Fibroblast of mammary gland (primary cell): ENCODE measurements at places on chromosomes 7 and 10.

GRCh38 chr7:157809863-157810851, 473.4 kb downstream of the DNAJB6 start:
- DNase-seq = no peak

DNA sequence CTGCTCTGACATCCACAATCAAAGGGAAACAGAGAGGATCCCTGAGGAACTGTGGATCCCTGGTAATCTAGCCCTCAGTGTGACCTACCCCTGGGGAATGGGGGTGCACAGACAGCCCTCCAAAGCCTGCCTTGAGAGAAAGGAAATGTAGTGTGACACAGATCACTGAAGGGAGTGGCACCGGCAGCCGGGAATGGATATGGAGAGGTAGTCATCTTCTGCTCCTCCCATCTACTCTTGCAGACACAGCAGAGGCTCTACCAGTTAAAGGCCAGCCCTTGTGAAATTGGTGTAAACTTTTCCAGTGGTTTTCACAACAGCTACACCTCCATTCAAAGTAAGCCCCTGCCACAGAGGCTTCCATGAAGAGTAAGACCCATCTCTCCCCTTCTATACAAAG, 144.4 kb downstream of the PCDH15 start:
- DNase-seq = no peak

DNA sequence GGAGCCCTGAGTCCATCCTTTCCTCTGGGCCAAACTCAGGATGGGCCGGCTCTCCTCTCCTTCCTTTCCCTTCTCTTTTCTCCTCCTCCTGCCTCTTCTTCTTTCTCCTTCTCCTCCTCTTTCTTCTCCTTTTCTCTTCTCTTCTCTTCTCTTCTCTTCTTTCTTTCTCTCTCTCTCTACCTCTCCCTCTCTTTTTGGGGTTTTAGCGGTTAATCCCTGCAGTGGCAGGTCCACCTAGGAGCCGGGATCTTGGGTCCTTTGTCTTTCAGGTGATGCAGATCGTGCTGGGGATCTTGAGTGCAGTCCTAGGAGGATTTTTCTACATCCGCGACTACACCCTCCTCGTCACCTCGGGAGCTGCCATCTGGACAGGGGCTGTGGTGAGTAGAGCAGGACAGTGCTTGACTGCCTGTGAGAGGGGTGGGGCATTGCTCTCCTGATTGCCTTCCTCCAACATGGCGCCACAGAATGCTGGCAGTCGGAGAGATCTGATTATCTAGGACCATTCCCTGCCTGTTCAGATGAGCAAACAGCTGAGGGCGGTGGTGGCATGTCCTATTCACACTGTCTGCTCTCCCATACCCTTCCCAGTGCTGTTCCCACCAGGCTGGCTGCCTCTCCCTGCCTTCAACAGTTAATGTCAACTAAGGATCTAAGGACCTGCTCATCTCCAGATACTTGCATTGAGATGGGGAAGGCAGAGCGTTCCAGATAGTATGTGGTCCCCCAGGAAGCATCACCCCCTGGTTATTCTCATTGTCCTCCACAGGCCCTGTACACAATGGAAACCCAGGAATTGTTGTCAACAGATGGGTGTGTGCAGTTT, 1.6 kb downstream of the TMEM176A start:
- DNase-seq = no peak

DNA sequence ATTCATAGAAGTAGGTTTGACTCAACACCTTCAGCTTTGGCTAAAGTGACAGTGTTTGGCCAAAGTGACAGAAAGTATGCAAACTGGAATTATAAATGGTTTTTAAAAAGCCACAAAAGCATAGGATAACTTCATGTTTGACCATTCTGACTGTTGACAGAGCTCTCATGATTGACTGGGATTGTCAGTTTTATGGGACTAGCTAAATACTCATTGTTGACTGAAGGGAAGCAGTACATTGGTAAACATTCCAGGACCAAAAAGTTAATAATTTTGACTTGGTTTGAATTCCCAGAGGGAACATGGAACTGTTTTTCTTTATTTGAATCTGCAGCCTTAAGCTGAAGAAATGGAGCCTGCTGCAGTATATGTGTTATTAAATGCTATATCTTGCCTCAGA, 84.6 kb upstream of the STEAP4 start:
- DNase-seq = no peak

DNA sequence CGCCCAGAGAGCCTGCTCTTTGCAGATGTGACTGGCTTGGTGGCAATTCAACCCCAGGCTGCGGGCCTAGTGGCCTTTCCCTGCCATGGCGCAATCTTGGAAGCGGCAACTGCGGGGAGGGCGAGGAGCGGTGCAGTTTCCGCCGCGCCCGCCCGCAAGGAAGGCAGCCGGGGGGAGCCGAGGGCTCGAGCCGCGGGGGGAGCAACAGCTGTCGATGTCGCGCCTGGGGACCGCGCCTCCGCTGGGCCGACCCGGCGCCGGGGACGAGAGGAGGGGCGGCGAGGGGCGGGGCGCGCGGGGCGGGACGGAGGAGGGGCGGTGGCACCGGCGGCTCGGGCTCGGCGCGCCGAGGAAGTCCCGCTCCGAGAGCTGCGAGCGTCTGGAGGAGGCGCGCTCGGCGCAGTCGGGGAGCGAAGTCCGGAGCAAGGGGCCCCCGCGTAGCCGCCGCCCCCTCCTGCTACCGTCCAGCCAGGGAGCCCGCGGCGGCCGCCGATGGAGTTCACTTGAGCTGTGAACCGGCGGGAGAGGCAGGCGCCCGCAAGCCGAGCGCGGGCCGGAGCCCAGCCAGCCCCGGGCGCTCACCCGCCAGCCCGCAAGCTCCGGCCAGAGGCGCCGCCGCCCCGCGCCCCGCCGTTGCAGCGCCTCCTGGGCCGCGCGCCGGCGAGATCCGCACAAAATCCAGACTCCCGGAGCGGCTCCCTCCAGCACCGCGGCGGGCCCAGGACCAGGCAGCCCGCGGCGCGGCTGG, 438.1 kb upstream of the GALNT17 start:
- DNase-seq = peak; percentile 46

GRCh38 chr7:75977743-75978142, 16.7 kb downstream of the TMEM120A start:
- DNase-seq = peak; percentile 87

DNA sequence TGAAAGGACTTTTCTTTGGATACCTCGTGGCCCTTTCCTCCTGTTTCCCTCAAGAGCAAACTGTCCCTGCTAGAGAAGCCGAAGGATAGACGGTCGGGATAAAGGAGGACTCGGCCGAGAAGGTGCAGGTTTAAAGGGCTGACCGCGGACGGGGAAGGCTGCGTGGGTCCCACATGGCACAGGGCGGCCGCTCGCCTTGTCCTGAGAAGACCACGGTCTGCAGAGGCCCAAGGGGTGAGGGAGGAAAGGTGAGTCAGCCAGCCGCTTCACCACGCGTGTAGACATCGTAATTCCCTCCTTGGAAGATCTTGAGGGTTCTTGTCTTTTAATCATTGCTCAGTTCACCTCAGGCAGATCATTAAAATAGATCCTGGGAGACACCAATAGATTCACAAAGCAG, 253.8 kb downstream of the DPP6 start:
- DNase-seq = no peak

- no peak for DNase-seq
These were observed 165.0 kb upstream of the HDAC9 start for GRCh38 chr7:18330548-18330947.

- DNase-seq = no peak
These were observed 220.2 kb downstream of the ARHGAP12 start for GRCh38 chr10:31708474-31708873.

GRCh38 chr7:141571059-141571458, 19.8 kb downstream of the AGK start:
- DNase-seq = peak; percentile 8

GRCh38 chr7:130349911-130350782, 5.5 kb downstream of the CPA5 start:
- DNase-seq = peak; percentile 48

GRCh38 chr10:102113956-102114857, 6.0 kb downstream of the LDB1 start:
- no peak for DNase-seq

- DNase-seq = no peak
These were observed 15.5 kb upstream of the GDI2 start for GRCh38 chr10:5828725-5829124.

GRCh38 chr7:92631067-92631849, 41.1 kb upstream of the FAM133B start:
- no peak for DNase-seq

- DNase-seq = peak; percentile 83
These were observed 293.0 kb upstream of the AKR1E2 start for GRCh38 chr10:4532976-4533375.

GRCh38 chr10:78223088-78223487, 189.4 kb downstream of the RPS24 start:
- DNase-seq = no peak

- DNase-seq = no peak
These were observed 14.8 kb downstream of the ZNF316 start for GRCh38 chr7:6651851-6652445.

GRCh38 chr7:6260291-6261187, 11.9 kb downstream of the CYTH3 start:
- DNase-seq = peak; percentile 92

GRCh38 chr10:92688573-92688926, 1.2 kb upstream of the HHEX start:
- no peak for DNase-seq

- peak; percentile 70 for DNase-seq
These were observed 98.9 kb downstream of the KMT2C start for GRCh38 chr7:152336754-152337368.

- no peak for DNase-seq
These were observed 232.7 kb downstream of the SORCS1 start for GRCh38 chr10:106931853-106932249.

DNA sequence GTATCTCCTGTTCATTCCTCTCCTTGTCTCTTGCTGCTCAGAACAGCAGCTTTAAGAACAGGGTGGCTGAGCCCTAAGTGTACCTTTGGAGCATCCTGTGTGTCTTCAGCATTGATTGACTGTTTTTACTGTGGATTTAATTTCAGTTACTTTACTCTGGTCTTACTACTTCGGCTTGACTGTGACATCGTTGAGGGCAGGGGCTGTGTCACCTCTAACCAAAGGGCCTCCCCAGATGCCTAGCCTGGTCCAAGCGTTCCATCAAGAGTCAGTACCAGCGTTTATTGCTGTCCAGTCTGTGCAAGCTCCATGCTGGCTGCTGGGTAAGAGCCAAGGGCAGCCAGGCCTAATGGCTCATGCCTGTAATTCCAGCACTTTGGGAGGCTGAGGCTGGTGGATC, 32.4 kb downstream of the CCM2 start:
- DNase-seq = no peak

DNA sequence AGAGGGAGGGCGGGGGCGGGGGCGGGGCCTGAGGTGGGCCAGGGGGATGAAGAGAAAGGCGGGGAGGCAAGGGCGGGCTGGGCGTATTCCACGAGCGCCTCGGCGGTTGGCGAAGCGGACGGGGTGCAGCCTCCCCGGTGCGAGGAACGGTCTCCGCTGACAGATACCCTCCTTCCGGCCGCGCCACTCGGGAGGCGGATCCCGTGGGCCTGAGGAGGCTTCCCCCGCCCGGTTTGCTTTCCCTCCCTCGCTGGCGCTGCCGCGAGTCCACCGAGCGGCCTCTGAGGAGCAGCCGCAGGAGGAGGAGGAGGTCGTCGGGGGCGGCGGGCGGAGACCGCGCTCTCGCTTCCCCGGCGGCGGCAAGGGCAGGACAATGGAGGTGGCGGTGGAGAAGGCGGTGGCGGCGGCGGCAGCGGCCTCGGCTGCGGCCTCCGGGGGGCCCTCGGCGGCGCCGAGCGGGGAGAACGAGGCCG, at the start of gene TRIM24:
TSS of gene TRIM24 (plus strand) at position 84 of the 473 bp plus-strand sequence. CDS start at position 374, 290 bp downstream.
- DNase-seq = no peak

- no peak for DNase-seq
These were observed 59.8 kb downstream of the EBF3 start for GRCh38 chr10:129904323-129904722.

- no peak for DNase-seq
These were observed 154.0 kb downstream of the RAB11FIP2 start for GRCh38 chr10:117892681-117893220.

GRCh38 chr10:31299119-31299518, 19.9 kb upstream of the ZEB1 start:
- peak; percentile 11 for DNase-seq

GRCh38 chr10:598415-599170, 90.9 kb downstream of the DIP2C start:
- peak; percentile 94 for DNase-seq

- peak; percentile 22 for DNase-seq
These were observed 266.0 kb downstream of the GRID1 start for GRCh38 chr10:86100581-86101061.

DNA sequence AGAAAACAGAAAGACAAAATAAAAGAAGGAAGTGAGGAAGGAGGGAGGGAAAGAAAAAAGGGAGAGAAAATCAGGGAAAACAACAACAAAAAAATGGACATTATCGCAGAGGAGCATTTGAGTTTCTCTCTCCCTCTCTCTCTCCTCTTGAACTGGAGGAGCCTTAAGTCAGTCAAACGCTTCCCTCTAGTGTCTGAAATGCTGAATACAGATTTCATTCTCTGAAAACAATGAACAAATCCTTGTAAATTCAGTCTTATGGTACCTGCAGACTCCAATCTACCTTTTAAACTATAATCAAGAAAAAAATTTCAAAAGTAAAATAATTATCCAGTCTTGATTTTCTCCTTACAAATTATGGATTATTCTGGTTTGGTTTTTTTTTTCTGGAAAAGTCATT, 89.2 kb upstream of the PFKP start:
- DNase-seq = peak; percentile 72

DNA sequence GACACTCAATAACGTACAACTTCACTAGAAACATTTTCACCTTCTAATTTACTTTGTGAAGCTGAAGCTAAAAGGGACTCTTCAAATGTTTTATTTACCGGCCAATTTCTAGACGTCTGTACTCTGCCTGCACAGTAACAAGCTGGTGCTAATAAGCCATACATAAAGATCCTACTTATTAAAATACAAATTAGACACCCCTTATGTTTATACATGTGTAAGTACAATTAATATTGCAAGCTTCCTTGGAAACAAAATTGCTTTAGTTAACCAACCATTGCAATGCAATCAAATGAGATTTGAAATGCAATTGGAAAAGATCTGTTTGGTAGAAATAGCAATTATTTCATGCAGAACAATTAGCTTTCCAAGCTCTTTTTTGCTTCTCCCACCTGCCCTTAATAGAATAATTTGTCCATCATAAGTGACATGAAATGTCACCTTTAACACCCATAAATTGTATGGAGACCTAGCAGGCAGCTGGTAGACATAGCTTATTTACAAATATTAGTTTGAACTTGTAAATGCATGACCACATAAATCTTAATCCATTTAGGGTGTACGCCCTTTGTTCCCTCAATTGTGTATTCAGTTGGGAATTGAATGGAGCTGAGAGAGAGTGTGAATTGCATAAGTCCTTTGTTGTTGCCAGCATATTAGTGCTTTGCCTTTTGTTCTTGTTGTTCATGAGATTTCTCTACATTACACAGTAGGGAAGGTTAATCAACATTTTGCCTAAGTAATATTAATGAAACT, 277.1 kb downstream of the CACNA2D1 start:
- DNase-seq = no peak

DNA sequence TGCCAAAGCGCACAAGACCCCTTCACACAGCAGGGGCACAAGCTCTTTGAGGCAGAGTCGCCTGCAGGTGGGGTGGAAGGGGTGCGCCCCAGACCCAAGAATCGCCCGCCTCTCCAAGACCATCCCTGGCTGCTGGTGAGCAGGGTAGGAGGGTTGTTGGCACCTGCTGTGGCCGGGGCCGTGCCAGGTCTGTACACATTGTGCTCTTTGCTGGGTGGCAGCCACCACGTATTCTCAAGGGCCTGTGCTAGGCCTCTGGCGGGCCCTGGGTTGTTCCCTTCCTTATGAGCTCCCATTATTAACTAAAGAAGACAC, 84.4 kb downstream of the LHPP start:
- DNase-seq = no peak

GRCh38 chr10:27688276-27688675, 57.3 kb downstream of the MKX start:
- no peak for DNase-seq

GRCh38 chr7:121192834-121193233, 136.0 kb upstream of the WNT16 start:
- peak; percentile 44 for DNase-seq
